ENCODE measurements at places on chromosomes 7 and 10.

- no peak for DNase-seq
Observed at GRCh38 chr10:61112771-61113170, 168.8 kb upstream of the RHOBTB1 start.

DNA sequence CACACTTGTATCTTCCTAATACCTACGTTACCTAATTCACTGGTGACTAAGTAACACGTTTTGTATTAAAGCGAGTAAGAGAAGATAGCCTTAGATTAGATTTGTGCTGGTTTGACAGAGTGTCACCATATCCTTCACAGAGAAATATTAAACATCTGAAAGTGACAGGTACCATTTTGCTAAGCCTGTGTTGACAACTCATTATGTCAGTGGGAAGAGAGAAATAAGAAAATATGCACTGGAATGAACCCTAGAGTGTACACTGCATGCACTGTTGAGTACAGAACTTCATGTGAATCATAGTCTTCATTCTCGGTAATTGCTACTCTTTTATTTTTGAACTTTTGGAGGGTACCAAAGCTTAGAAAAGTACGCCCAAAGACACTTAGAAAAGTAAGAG lies 10.9 kb downstream of the PRKG1 start:
- no peak for DNase-seq

- DNase-seq, result no peak
Observed at GRCh38 chr7:44387389-44387788, 62.0 kb upstream of the CAMK2B start.

GRCh38 chr7:154853727-154854095 lies 149.2 kb downstream of the PAXIP1 start:
- no peak for DNase-seq

DNA sequence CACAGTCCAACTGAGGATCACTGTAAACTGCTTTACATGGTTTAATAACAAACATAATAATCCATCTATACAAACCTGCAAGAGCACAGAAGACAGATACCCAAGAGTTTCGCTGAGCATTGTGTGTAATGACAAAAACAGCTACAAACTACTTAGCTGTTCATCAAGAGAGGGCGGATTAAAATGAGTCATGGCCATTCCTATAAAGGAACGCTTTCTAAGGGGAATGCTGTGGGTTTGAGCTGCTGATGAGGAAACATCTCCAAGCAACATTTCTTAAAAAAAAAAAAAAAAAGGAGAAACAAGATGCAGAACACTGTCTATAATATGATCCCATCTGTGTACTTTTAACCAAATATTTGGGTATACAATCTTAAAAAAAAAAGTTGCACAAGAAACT lies 33.8 kb downstream of the VOPP1 start:
- no peak for DNase-seq

- DNase-seq, result no peak
Observed at GRCh38 chr10:111089293-111089692, 12.5 kb downstream of the ADRA2A start.

- no peak for DNase-seq
Observed at GRCh38 chr7:12942609-12943008, 255.2 kb downstream of the ARL4A start.

DNA sequence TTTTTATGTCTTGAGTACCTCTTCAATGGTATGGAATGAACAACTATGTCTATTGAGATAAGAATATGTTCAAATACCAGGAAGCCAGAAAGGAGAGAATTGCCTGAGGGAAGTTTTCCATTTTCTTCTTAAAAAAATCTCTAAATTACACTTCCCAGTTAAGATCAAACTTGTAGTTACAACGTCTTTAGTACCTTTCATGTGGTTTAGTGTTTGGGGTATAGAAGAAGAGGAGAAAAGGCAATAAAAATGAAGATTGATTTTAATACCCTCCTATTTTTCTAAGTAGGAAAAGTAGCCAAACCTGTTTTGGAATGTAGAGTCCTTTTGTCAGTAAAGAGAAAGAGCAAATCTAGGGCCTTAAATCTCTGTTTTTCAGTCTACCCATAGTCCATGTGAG lies 470.0 kb upstream of the SEMA3A start:
- DNase-seq, result no peak

GRCh38 chr10:77351386-77351785 lies 286.2 kb downstream of the KCNMA1 start:
- DNase-seq, result no peak

GRCh38 chr7:36527549-36527913 lies 137.9 kb downstream of the ANLN start:
- no peak for DNase-seq

DNA sequence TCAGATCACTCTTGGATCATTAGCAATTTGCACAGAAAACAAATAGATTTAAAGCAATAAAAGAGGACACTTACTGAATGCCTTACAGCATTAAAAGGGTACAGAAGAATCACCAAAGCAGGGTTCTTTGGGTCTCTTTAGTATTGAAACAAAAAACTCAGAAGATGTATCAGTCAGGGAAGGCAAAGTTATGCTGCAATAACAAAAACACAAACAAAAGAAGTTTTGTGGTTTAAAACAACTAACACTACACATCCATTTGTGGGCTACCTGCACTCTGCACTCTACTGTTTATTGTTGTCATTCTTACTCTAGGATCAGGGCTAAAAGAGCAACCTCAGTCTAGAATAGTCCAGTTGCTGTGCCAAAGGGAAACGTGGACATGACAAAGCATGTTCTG lies 216.4 kb downstream of the GPAM start:
- no peak for DNase-seq

GRCh38 chr7:96833676-96834453 lies 124.2 kb upstream of the SEM1 start:
- no peak for DNase-seq

DNA sequence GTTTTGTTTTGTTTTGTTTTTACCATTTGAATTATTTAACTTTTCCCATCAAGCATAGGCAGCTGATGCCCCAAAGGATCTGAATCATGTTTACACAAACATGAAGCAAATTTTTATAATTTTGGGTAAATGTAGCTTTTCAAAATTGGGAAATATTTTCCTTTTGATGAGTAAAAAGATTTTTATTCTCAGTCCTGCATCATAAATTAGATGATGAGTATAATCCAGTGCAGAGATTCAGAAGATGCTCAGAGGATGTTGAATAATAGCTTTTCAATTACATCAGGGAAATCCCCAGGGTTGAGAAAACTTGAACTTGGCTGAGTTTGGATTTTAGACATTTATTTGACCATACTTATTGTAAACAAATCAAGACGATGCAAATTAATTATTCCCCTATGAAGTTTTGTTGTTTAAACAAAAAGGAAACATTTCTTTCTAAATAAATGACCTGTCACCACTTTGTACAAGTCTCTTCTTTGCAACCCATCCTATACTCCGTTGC lies 121.7 kb downstream of the FAM204A start:
- no peak for DNase-seq

- no peak for DNase-seq
Observed at GRCh38 chr10:30185916-30186315, 126.5 kb upstream of the JCAD start.

DNA sequence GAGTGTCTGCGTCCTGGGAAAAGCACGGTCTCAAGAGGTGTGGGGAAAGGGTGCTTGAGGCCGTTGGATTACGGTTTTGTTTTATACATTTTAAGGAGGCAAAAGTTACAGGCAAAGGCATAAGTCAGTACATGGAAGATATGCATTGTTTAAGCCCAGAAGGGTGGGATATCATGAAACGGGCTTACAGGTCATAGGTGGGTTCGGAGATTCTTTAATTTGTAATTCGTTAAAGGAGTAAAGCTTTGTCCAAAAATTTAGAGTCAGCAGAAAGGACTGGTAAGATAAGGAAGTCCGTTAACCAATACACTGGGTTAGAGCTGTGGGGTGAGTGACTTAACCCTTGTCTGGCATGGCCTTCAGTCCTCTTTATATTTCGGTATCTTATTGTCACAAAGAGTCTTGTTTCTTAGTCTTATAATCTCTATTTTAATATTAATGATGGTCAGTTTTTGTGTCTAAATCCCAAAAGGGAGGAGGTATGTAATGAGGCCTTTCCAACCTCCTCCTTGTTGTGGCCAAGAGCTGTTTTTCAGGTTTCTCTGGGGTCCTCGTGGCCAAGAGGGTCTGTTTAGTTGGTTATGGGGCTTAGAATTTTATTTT lies 12.7 kb downstream of the TSPAN14 start:
- no peak for DNase-seq

GRCh38 chr7:29329686-29330085 lies 135.1 kb downstream of the CHN2 start:
- no peak for DNase-seq

- DNase-seq, result no peak
Observed at GRCh38 chr10:2968401-2969058, 98.8 kb upstream of the PFKP start.

GRCh38 chr7:27299861-27300260 lies 57.3 kb downstream of the EVX1 start:
- no peak for DNase-seq

GRCh38 chr7:121313220-121313792 lies 15.5 kb upstream of the WNT16 start:
- no peak for DNase-seq

- no peak for DNase-seq
Observed at GRCh38 chr10:121490871-121491519, 107.2 kb downstream of the FGFR2 start.

DNA sequence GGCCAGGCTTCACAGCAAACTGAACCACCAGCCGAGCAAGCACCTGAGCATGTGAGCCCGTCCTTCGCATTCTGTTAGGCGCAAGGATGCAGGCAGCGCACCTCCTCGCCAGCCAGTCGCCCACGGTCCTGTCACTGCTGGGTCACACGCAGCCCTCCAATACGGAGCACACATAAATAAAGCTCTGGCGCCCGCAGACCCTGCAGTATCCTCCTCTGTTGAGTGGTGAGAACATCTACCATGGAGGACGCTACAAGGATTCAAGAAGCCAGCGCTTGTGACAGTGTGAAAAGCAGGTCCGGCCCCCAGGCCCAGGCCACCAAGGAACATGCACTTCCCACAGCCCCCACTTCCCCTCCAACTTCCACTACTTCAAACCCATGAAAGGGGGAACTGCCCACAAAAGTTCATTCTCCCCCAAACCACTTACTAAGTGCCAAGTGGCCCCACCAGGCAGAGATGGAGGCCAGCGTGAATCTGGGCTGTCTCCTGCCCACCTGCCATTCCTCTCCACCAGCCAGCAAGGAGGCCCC lies 34.8 kb downstream of the VOPP1 start:
- no peak for DNase-seq

DNA sequence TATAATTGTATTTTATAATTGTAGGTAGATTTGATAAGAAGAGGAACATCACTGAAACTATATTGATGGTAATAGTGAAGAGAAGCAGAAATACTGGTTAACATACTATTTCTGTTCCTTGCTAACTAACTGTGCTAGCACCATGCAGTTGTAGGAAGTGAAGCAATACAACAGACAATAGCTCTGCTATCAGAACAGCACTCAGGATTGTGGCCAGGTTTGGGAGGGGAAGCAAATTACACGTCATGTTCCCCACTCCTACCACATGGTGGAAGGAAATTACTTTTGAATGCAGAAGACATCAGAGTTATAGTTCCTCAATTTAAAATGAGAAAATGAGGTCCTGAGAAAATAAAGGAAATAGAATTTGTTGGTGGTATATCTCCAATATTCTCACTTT lies 151.1 kb downstream of the DGKB start:
- DNase-seq, result no peak

DNA sequence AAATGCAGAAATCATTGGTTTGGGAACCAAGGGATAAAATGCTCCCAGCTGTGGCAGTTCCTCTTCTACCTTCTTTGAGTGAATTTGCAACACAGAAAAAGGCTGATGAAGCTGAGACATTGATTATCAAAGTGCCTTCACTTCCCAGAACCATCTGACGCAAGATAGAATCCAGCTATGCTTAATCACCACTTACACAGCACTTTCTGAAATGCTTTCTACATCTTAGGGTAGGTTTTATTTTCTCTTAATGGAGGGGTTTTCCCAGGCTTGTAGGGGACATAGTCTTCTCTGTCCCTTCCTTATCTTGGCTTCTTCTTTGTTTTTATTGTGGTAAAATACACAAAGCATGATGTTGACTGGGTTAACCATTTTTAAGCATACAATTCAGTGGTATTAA lies 332.6 kb upstream of the ZNF32 start:
- no peak for DNase-seq

DNA sequence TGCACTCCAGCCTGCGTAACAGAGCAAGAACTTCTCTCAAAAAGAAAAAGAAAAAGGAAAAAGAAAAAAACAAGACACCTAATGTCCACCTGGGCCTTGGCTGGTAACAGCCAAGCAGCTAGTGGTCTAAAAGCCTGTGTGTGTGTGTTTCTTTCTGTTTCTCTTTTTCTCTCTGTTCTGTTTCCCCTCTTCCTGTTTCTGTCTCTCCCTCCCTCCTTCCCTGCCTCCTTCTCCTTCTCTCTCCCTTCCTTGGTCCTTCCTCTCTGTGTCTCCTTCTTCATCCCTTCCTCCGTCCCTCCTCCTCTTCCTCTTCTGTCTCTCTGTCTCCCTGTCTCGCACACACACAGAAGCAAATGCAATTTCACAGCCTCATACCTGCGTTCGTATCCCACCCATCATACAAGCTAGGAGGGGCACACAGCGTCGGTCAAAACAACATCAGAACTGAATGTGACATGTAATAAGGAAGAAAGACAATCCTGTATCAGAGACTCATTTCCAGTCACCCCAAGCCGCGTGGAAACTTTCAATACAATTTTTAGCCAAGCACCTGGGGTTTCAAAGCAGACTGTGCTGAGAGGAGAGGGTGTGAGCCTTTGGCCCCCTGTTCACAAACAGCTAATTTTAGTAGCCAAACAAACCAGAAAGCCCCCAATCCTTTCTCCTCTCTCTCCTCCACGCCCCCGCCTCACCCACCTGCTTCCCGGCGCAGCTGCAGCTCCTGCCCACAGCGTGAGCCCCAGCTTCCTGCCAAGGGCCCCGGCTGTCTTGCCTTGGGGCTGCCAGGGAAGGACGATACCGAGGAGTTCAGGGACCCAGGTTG lies 50.2 kb upstream of the GNA12 start:
- DNase-seq, result no peak

GRCh38 chr10:91206427-91206826 lies 14.0 kb upstream of the PCGF5 start:
- no peak for DNase-seq

DNA sequence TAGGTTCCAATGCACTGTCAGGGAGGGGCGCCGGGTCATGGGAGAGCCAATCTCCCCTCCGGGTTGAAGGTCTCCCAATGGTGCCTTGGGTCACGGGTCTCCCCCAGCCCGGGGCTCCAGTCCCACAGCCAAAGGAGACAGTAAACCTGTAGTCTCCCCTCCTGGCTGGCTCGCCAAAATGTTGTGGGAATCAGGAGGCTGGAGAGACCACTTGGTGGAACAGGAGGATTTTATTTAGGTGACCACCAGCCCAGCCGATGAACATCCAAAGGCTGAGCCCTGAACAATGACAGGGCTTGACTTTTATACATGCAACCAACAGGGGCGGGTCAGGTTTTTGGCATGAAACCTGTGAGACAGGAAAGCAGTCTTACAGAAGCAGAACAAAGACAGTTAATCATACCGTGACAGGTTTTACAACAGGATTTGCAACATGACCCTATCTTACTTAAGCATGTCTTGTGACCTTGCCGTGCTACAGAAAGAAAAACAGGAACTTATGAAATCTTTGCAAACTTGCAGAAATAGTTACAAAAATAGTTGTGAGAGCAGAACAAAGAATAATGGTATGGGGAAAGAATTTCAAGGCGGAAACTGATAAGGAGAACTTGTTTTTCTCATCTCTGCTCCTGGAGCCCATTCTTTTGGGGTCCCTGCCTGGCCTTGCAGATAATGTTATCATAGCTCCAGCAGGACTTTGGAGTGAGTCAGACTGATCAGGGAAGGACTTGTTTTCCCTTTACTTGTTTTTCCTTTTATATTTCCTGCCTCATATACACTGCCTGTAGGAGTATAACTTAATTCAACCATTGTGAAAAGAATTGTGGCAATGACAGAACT lies 7.1 kb downstream of the ERV3-1 start:
- DNase-seq, result no peak

GRCh38 chr10:30991647-30992011 lies 40.0 kb downstream of the ZNF438 start:
- no peak for DNase-seq
